Stimulated activated CD8-positive, alpha-beta memory T cell treated with anti-CD3 and anti-CD28 coated beads, Interleukin-4, amount 100 ng/mL, for 24 hours (primary cell): ENCODE measurements at places on chromosomes 1 and 21.

DNA sequence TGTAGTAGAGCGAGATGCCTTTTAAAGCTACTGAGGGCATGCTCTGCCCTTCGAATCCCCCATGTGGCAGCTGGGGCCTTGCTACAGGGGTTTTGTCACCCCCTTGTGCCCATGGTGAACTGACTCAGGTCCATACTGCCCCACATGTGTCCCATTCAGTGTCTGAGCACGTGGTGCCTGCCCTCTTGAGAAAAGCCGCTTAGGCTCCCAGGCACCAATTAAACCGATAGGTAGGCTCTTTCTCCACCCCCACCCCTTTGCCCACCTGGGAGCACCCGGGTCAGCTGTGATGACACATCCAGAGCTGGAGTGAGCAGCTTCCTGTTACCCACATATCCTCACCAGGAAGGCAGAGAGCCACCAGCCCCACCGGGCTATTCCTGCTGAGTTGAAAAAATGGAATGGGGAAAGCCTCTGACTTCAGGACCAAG is 30.5 kb downstream of the TMCC2 start:
- no peak for DNase-seq

DNA sequence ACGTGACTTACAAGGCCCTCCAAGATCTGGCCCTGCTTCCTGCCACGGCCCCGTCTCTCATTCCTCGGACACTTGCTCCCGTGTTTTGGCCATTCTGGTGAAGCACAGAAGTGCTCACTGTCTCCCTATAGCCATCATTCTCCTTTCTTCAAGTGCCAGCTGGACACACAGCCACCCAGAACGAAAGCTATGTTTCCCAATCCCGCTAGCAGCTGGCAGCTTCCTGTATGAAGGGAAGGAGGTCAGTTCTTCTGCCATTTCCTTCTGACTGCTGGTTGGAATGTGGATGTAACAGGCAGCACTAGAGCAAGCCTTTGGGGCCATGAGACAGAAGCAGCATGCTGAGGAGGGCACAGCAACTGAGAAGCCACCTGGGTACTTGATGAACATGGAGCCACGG is 82.8 kb downstream of the TGFBR3 start:
- DNase-seq, result no peak

DNA sequence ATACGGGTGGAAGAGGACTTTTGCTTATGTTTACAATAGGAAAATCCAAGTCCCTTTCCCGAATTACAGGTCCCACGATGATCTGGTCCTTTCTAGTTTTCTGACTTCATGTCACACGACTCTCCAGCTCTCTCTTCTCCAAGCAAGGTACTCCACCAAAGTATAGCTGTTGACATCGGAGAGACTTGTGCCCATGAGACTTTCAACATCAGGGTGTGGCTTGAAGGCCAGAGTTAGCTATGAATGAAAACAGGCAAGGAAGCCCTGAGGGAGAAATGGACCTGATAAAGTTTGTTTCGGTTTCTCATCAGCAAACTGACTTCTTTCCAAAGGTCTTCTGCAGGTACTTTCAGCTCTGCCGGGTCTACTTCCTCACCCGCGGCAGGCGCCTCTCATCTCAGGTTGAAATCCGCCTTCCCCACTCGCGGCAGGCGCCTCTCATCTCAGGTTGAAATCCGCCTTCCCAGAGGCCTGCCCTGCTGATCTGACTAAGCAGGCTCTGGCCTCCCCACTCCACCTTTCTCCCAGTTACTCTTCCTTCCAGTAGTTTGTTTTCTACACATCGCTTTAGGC is 2.1 kb upstream of the PER3 start:
- no peak for DNase-seq

DNA sequence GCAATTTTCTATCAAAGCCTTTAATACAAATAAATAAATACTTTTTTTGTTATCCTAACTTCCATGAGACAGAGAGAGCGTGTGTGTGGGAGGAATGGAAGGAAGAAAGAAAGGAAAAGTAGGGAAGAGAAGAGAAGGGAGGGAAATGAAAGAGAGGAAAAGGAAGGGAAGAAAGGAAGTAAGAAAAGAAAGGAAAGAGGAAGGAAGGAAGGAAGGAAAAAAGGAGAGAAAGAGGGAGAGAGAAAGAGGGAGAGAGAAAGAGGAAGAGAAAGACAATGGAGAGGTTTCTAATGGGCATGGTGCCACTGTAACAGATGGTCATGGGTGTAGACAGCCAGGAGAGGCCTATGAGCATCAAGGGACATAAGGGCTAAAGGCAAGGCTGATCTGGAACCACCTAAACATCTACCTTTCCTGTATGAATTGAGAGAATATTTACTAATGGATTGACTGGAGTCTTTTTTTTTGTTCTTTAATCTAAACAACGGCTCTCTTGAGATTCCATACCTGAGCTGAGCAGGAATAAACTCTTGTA is 234.9 kb downstream of the PTPRC start:
- DNase-seq, result no peak

GRCh38 chr1:21278208-21278859 is 11.9 kb downstream of the ECE1 start:
- no peak for DNase-seq
